Hair follicular keratinocyte (primary cell): ENCODE measurements at places on chromosomes 7 and 10. TPM values are rescaled to one million over a fixed set of nuclear protein-coding genes. Genes with fewer than 3 reads are reported as not detected.

The OR2A42 gene
- total RNA-seq: not detected in 2 replicates

The VPS26A gene
- 19.3 and 21.1 TPM in 2 replicates for total RNA-seq

The COL1A2 gene
- total RNA-seq: 8.2 and 37.3 TPM in 2 replicates

The VPS37D gene
- 2.3 and 2.9 TPM in 2 replicates for total RNA-seq

The OR2A12 gene
- not detected in 2 replicates for total RNA-seq

The SLC13A4 gene
- total RNA-seq: not detected in 2 replicates

The FAM237B gene
- not detected in 2 replicates for total RNA-seq

The CHAT gene
- total RNA-seq: not detected in 2 replicates

The ZNF239 gene
- 0.72 and 1.3 TPM in 2 replicates for total RNA-seq

The MLXIPL gene
- 0.04 TPM in 1 of 2 replicates, not detected in the other for total RNA-seq

The TNS3 gene
- 3.1 and 5.7 TPM in 2 replicates for total RNA-seq

The GNG11 gene
- 1.2 and 1.7 TPM in 2 replicates for total RNA-seq

The CNPY1 gene
- not detected in 2 replicates for total RNA-seq

The TRIM73 gene
- 0.08 TPM in 1 of 2 replicates, not detected in the other for total RNA-seq

The ZNF467 gene
- 0.68 and 0.94 TPM in 2 replicates for total RNA-seq

The SEPHS1 gene
- 24.9 and 44.0 TPM in 2 replicates for total RNA-seq

The ENTPD1 gene
- not detected in 2 replicates for total RNA-seq

The PRSS2 gene
- total RNA-seq: not detected in 2 replicates

The ABCB1 gene
- not detected in 2 replicates for total RNA-seq

The ANK3 gene
- total RNA-seq: 5.4 and 7.3 TPM in 2 replicates

The WNT8B gene
- not detected in 2 replicates for total RNA-seq

The TMEM254 gene
- 12.9 and 31.2 TPM in 2 replicates for total RNA-seq

The BLVRA gene
- total RNA-seq: 57.1 and 76.1 TPM in 2 replicates

The FBXO24 gene
- 0.65 and 0.70 TPM in 2 replicates for total RNA-seq

The COL26A1 gene
- not detected in 2 replicates for total RNA-seq
